ENCODE measurements at places on chromosomes 12 and 14.
A peak's percentile ranks its signal among the peaks of the same experiment; 100 is the strongest.

GRCh38 chr12:66901138-66901932 lies 222.5 kb upstream of the GRIP1 start:
- DNase-seq, result no peak

GRCh38 chr14:104550861-104551728 lies 28.5 kb upstream of the C14orf180 start:
- DNase-seq, result no peak

- DNase-seq, result no peak
These were observed 798 bp upstream of the RASAL1 start for GRCh38 chr12:113136128-113136989.

GRCh38 chr12:3925621-3926020 lies 52.4 kb upstream of the PARP11 start:
- no peak for DNase-seq

GRCh38 chr14:56205881-56206280 lies 87.7 kb downstream of the PELI2 start:
- no peak for DNase-seq

DNA sequence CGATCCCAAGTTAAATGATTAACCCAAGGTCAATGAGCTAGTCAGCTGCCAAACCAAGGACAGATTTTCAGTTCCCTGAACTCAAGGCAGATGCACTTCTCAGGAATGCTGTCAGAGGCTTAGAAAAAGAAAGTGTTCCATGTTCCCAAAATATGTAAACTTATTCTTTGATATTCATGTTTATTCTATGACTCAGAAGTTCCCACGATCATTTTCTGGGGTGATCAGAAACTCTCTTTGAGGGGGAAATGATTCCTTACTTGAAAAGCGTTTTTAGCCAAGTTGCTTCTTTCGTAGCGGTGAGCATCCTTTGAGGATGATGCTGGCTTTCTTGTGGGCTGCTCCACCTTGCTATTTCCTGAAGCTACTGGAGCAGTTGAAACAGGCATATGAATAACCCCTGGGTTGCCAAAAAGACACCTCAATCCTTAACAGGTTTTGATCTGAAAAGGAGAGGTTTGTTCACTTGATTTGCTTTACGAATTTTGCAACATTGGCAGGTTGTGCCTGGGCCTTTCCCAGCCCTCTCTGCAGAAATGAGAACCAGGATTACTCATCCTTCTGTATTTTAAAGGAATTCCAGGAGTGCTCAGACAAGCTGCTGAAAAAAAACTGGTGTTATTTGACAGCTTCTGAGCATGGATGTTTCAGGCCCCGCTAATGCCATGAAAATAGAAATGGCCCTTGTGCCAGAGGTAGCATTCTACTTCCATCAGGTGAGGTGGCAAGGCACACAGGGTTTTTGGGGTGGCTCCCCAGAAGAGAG lies 121.4 kb upstream of the HIF1A start:
- no peak for DNase-seq

DNA sequence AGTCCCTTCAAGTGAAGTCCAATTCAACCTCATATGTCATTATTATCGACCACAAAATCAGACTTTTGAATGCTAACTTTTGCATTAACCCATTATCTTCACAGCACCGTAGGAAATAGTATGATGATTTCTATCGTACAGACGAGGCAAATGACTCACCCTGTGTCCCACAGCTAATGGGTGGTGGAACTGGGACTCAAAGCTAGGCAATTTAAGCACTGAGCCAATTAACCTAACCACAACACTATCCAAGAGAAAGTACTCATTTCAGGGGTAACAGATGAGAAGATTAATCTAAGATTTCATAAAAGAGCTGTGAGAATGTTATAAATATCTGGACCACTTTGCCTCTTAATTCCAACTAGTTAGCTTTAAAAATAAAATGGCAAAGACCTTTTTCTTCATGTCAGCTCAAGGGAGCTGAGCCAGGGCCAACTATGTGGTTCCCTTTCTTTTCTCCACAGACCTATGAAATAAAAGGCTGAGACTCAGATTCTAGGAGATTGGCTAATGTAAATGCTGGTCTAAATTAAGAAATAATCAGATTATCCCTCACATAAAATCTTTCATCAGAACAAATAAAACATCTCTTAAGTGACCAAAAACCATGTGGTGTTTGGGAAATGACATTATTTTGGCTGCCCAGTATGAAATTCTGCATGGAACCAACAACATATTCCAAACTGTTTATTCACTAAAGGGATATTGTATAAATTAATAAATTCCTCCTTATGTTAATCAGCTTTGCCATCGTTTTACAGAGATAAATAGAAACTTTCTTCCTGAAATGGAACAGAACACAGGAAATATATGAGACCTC lies 4.9 kb downstream of the PTGER2 start:
- DNase-seq, result no peak

GRCh38 chr14:61466249-61466904 lies 145.0 kb downstream of the PRKCH start:
- no peak for DNase-seq

GRCh38 chr12:116133636-116134214 lies 143.8 kb downstream of the MED13L start:
- DNase-seq, result no peak

- DNase-seq, result no peak
These were observed 6.6 kb downstream of the CFAP54 start for GRCh38 chr12:96495841-96496545.

DNA sequence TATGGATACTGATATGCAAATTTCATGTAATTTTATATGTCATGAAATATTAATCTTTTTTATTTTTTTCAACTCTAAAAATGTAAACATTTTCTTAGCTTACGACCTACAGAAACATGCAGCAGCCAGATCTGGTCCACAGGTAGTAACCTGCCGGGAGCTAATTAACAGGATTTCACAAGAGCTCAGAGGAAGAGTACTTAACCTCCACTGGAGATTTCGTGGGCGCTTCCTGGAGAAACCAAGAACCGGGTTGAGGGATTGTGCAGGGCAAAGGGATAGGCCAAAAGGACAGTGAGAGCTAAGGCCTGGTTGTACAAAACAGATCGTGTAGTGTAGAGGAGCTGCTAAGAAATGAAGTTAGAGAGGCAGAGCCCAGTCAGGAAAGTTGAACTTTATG lies 315.7 kb downstream of the PAWR start:
- DNase-seq, result no peak

- no peak for DNase-seq
These were observed 395.5 kb downstream of the ZFP36L1 start for GRCh38 chr14:68397371-68397811.

GRCh38 chr12:32377344-32378055 lies 21.9 kb upstream of the FGD4 start:
- DNase-seq, result no peak

GRCh38 chr12:105443802-105444652 lies 113.5 kb downstream of the C12orf75 start:
- no peak for DNase-seq

DNA sequence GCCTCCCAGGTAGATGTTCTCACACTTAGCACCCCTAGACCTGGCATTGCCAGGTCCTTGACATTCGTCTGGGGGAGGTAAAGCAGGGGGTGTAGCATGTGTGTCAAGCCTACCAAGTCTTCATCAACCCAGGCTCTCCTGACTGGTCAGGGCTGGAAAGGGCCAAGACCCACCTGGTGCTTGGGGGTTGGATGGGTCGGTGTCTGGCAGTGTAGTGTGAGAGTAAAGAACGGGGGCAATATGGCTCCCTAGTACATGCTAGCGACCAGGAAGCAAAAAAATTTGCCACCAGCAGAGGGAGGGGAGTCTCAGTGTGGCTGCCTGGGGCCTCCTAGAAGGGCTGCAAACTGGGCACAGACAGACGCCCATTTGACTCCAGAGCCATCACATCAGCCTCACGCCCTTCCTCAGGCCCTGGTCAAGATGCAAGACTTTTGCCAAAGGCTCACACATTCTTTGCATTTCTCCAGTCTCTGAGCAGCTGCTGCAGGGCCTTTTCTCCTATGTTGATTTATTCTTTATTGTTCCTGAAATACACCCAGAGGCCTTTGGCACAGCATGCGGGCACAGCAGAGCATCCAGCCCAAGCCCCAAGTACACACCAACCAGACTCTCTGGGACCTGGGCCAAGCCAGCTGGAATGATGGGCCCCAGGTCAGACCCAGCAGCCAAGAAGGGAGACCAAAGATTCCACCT lies 38.3 kb upstream of the PNMA1 start:
- peak; percentile 94 for DNase-seq

GRCh38 chr12:2891240-2892053 lies 756 bp downstream of the TULP3 start:
- DNase-seq, result peak; percentile 61

DNA sequence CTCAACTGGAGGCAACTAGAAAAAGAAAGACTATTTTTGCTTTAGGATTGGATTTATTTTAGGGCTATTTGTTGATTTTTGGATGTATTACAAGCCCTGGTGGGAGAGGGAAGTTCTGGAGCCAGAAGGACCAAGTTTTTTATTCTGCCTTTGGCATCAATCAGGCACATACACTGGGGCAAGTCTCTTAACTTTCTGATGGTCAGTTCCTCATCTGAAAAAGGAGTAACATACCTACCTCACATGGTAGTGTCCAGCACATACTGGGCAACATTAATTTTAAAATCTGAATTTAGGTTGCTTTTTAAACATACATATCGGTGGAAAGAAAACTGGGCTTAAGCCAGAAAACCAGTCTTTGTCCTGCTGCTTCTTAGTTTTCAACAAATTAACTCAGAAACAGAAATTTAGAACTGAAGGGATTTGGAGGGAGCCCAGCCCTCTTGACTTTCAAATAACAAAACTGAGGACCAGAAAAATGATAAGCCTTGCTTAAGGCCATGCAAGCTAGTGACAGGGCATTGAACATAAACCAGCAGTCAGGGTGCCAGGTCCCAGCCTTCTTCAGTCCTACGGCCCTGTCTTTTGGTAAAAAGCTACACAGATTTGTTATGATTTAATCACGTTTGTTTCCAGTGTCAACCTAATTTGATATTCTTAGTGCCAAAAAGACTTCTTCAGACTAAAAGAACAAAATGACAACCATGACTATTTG lies 90.2 kb upstream of the SLC38A2 start:
- DNase-seq, result no peak

- DNase-seq, result no peak
These were observed 11.2 kb upstream of the MAP1LC3B2 start for GRCh38 chr12:116547955-116548501.

GRCh38 chr12:5945071-5946008 lies at the start of gene ANO2:
Gene ANO2 (minus strand): TSS chr12:5945259. CDS start chr12:5945217, 42 bp downstream.
- peak; percentile 43 for DNase-seq

DNA sequence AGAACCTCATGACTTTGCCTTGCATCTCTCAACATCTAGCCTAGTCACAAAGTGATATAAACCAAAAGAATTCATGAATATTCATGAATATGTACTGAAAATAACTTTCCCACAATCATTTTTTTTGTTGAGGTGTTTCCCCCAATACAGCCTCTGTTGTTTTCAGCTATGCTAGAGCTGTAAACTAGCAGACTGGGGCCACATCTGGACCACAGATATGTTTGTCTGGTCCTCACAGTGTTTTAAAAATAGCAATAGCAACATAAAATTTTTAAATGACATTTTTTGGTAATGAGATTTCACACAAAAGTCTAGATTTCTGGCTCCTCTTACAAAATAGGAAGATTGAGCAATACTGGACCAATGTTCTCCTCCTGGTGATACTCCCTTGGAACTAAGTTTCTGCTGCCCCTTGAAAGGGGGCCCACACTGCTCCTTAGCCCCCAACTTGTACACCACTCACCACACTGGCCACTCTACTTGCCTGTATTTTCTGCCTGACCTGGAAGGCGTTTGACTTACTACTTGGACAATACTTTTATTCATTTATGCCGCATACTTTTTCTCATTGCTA lies 81.2 kb downstream of the BMP4 start:
- no peak for DNase-seq

GRCh38 chr14:79660053-79660939 lies 551.0 kb downstream of the DIO2 start:
- no peak for DNase-seq

GRCh38 chr12:34625116-34625515 lies 602.8 kb downstream of the ALG10 start:
- DNase-seq, result no peak

DNA sequence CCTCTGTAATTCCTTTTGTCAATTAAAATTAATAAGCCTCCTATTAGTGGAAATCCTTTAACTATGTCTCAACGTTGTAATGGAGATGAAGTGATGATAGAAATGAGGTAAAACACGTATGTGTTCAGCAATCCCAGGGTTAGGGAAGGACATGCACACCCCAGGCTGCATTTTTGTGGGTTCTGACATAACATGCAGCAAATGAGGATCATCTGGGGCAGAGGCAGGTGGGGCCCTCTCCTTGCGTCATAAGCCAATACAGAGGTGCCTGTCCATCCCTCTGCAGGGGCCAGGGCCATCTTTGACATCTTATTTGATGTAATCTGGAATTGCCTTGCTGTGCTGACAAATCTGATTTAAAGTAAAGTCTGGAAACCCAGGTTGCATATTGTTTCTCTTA lies 73.2 kb downstream of the MYRFL start:
- no peak for DNase-seq

GRCh38 chr12:26029736-26030022 lies 71.2 kb downstream of the RASSF8 start:
- no peak for DNase-seq

DNA sequence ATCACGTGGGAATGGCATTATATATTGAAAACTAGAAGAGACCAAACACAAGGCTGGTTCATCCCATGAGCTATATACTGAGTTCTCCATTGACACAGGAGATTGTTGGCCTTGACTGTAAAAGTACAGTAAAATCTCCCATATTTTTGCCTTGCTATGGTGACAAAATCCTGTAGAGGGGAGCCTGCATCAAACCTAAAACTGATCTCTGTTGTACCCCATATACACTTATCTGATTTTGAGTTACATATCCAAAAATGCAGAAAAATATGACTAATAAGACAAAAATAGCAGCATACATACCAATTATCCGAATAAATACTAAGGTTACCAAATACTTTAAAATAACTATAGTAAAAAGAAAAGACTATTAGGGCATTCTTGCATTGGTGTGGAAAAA lies 60.4 kb downstream of the TMTC3 start:
- DNase-seq, result no peak

DNA sequence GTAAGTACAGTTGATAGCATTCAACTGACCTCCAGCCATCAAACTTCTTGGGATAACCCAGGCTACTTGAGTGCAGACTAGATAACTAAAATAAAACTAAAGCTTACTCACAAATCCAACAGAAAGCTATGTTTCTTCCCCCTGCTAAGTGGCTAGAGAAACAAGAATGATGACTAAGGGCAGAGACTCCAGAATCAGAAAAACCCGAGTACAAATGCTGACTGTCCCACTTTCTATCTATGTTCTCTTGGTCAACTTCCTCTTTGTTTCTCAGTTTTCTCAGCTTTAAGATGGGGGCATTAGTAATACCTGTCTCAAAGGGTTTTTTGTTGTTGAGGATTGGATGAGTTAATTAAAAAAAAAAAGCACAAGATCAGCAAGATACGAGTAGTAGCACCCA lies 6.1 kb upstream of the NUAK1 start:
- no peak for DNase-seq

DNA sequence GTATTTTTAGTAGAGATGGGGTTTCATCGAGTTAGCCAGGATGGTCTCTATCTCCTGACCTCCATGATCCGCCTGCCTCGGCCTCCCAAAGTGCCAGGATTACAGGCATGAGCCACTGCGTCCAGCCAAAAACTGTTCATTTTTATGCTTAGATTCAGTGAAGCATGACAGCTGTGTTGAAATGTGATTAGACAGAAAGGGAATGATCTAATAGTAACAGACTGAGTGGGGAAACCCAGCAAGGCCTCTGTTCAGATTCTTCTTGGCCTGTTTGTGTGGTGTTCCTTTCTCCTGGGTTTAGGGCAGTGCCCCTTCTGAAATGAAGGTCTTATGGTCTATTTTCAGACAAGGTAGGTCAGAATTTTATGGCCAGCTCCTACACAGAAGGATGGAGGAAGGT lies 11.8 kb upstream of the ABCD4 start:
- DNase-seq, result no peak

All from MG63 (cell line).